Activated CD4-positive, CD25-positive, alpha-beta regulatory T cell (primary cell): ENCODE measurements at places on chromosomes 16 and 17.

- DNase-seq, result peak; percentile 53
Measured at GRCh38 chr17:44865231-44865660, 17.6 kb downstream of the HIGD1B start.

DNA sequence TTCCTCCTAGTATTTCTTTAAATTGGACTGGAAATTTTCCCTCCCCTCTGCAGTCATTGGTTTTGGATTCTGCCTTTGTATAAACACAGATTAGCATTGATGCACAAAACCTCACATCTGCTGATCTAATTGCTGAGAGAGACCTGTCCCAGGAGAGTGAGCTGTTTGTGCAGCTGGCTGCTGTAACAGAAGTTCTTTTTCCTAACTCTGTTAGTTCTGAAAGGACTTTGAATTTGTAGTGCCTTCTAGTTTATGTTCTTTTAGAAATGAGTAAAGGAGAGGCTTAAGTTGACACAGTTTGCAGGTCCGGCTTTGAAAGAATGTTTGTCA is 45.2 kb upstream of the KPNB1 start:
- DNase-seq, result no peak

GRCh38 chr17:43823350-43824084 is 9.4 kb downstream of the MPP3 start:
- DNase-seq, result no peak

DNA sequence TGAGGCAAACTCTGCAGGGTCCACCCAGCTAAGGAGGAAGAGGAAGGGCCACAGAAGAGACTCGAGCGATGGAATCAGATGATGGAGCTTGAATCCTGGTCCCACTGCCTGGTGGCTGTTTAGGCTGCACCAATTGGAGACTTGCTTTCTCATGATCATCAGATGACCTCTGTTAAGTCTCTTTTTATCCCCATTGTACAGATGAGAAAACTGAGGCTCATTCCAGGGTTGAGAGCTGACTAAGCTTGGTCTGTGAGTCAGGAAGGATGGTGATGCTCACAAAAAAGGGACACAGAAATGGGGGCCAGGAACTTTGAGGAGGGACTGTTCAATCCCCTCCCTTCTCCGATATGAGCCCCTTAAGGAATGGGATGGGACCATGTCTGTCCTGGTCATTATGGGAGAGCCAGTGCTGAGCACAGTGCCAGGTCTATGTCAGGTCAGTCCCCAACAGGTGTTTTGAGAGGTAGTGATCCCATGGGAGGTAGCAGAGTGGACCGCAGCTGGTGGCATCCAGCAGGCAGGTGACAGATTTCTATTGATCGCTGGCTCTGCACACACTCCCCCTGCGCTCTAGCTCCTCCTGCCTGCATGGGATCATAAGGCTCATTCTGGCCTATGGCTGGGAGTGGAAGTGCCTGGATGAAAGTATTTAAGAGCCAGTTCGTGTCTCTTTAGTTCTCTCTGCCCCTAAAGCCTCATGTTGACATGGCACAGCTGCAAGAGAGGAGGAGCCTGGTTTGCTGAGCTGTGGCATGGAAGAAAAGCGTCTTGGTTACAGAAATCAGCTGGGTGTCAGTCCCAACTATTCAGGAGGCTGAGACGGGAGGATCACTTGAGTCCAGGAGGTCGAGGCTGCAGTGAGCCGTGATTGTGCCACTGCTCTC is 27.2 kb downstream of the SNX20 start:
- no peak for DNase-seq

- DNase-seq, result no peak
Measured at GRCh38 chr17:58323366-58324055, 5.1 kb downstream of the TSPOAP1 start.

GRCh38 chr17:17890773-17891759 is 54.3 kb upstream of the SREBF1 start:
- DNase-seq, result peak; percentile 19

DNA sequence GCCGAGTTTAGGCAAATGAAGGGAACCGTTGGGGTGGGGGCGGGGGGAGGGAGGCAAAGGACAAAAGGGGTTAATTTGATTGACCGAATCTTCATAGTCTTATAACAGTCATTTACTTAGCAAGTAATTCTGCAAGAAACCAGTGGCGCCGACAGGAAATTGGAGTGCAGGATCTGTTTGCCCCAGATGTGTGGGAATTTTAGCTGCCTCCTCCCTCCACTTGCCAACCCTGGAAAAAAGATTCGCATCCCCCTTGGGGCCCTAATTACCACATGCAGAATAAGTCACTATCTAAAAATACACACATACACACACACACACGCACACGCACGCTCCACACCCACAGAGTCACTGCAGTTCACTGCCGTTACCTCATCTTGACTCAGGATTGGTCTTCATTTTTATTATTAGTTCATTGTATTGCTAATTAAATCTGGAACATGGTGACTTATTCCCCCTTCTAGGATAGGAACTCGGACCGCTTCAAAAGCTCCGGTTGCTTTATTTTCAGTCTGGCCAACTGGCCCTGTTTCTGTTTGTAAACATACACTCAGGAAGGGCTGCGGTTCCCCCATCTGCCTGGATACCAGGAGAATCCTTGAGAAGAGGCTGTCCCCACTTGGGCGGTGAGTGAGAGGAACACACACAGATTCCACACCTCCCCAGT is 241.6 kb upstream of the SALL1 start:
- no peak for DNase-seq

DNA sequence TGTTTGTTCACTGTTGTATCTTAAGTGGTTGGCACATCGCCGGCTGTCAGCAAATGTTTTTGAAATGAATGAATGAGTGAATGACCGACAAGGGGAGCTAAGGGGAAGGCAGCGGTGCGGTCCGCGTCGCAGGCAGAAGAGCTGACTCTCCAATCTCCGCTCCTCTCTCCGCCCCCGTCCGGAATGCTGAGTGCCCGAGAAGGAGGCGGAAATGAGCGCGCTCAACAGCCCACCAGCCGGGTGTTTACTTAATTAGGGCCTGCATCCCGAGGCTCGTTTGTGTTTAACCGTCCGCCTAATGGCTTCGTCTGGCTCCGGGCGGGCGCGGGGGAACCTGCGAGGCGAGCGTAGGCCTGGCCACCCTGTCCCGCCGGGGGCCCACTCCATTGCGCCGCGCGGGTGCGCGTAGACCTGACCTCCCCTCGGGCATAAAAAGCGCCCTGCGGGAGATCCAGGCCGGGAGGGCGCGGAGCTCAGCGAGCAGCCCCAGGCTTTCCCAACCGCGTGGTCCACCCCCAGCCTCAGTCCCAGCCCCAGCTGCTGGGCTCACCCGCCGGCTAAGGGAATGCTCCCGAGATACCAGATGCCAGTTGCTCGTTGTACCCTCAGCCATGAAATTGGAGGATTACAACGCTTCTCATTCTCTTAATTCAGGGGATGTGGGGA is 2.5 kb upstream of the CDH3 start:
- DNase-seq, result no peak

GRCh38 chr16:28193530-28194423 is 18.0 kb downstream of the XPO6 start:
- no peak for DNase-seq

GRCh38 chr17:39636587-39636926 is 387 bp upstream of the STARD3 start:
- no peak for DNase-seq

GRCh38 chr17:10053782-10054540 is 144.4 kb downstream of the GAS7 start:
- no peak for DNase-seq

DNA sequence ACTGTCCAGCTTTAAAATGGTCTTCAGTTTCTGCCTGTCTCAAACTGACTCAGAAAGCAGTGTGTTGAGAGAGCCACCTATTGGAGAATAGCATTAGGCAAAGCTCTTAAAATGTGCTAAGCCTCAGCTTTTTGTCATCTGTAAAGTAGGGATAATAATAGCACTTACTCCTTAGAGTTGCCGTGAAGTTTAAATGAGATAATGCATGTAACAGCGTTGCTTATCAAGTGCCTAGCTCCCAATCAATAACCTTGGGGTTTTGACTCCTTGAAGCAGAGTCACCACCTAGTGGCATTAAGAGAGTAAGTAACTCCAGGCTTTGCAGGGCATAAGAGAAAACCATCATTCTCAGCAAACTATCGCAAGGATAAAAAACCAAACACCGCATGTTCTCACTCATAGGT is 163.3 kb downstream of the HS3ST2 start:
- no peak for DNase-seq

GRCh38 chr17:40588552-40588951 is 23.3 kb upstream of the CCR7 start:
- DNase-seq, result no peak
